PC-3 (cell line): ENCODE measurements at places on chromosomes 4 and X. TPM values are rescaled to one million over a fixed set of nuclear protein-coding genes. Genes with fewer than 3 reads are reported as not detected.
A peak's percentile ranks its signal among the peaks of the same experiment; 100 is the strongest.

DNA sequence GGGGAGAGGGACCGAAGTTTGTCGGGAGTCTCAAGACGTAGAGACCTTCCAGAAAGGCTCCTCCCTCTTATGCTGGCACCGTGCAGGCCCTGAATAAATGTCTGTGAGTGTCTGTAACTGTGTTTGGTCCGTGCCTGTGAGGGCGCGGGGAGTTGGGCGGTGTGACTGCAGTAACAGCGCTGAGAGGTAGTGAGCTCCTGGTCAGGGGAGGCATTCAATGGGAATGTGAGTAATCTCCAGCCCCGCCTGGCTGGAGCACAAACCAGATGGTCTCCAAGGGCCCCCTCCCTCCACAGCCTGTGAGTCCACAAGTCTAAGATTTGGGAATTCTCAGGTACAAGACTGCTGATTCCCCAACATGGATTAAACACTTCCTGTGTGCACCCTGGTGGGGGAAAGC is 100.0 kb downstream of the HMX1 start:
- H3K36me3 ChIP-seq: no peaks in the 10 kb centered on the region
- no peak for DNase-seq
- no peak overlapping the region for H3K4me3 ChIP-seq
- H3K4me1 ChIP-seq: no peaks in the 10 kb centered on the region
- H3K27ac ChIP-seq: no peak overlapping the region
- peaks cover 3% of the 10 kb centered on the region; the same call in 1 of the 2 replicates for H3K27me3 ChIP-seq

DNA sequence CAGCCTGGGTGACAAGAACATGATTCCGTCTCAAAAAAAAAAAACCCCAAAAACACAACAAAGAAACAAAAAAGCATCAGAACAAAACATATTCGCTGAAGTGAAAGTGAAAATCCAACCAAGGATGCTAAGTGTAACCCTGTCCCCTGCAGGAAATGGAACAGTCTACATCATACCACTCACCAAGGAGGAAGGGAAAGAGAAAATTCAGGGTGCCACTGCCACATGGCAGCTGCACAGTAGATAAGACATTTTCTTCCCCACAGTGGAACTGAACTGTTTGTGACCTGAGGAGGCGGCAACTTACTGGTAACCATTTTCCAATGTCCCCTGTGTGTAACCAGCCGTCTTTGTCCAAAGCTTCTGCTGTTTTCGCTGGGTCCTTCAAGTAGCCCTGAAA is 28.2 kb upstream of the CENPU start:
- H3K27ac ChIP-seq: no peak overlapping the region
- no peak for DNase-seq
- H3K4me1 ChIP-seq: no peaks in the 10 kb centered on the region
- no peaks in the 10 kb centered on the region for H3K36me3 ChIP-seq
- no peaks in the 10 kb centered on the region for H3K27me3 ChIP-seq

DNA sequence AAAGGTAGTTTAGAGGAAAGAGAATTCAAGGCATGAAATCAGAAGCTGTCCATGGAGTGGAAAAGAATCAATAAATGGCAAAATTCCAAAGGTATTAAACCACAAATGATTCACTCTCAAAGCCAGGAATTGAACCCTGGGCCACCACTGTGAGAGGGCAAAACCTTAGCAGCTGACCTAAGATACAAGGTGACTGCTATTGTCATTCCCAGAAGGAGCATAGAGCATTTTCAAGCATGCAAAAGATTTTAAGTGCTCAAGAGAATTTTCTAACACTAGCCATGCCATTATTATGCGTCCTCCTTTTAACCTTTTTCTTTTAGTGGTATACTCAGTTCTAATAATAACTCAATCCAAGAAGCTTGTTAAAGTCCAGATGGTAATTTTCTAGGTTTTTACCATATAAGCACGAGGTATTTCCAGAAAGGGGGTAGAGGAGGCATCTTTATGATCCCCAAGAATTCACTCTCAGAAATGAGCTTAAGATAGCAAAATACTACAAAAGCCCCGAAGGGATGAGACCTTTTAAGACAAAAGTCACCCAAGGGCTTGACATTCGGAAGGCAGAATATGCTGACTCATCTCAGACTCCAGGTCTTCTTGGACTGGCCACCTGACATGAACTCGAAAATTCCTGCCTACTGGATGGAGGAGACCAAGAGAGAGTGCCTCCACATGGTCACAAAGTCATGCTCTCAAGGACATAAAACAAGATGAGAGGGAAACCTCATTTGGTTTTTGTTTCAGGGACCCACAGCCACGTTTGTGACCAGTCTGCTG is 13.8 kb upstream of the PAGE5 start:
- no peak overlapping the region for H3K27ac ChIP-seq
- H3K36me3 ChIP-seq: no peaks in the 10 kb centered on the region
- DNase-seq: peak; percentile 4
- no peak overlapping the region for H3K4me3 ChIP-seq
- no peaks in the 10 kb centered on the region for H3K27me3 ChIP-seq

DNA sequence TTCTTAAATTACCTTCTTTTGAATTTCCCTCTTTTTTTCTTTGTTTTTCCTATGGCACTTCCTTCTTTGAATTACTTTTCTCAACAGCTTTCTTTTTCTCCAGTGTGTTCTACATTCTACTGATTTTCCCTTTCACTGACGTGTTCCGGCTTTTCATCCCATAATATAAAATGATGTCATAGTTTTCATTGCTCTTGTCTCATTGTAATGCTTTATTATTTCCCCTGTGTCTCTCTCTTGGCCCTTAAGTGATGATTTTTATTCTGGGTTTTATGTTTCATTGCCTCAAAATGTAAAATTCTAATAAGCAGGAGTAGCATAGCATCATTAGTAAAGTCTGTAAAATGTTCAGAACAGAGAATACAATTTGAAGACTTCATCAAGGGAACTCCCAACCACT is 299.3 kb downstream of the KCTD8 start:
- no peaks in the 10 kb centered on the region for H3K36me3 ChIP-seq
- peak overlapping the region; percentile 82; the same call in 1 of the 2 replicates for H3K27ac ChIP-seq
- no peaks in the 10 kb centered on the region for H3K27me3 ChIP-seq
- 0 out of 2 replicates have a peak overlapping the region, but pooled peaks have one; percentile 32 for H3K4me3 ChIP-seq
- peaks cover 50% of the 10 kb centered on the region for H3K4me1 ChIP-seq

DNA sequence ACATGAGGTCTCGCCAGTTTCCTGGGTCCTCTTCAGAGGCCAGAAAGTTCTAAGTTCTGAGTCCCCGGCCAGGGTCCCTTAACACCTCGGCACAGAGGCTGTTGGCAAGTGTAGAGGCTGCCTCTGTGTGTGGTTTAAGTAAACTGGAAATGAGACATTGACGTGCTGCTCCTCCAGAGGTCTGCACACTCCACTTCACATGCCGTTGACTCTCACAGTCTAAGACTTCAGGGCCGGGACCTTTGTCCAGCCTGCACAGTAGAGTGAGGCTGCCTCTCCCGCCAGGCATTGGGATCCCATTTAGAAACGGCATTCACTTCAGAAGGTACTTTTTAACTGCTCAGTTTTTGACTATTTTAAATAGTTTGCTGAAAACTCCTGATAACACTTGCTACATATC is 10.6 kb upstream of the TADA2B start:
- no peak overlapping the region for H3K4me3 ChIP-seq
- H3K4me1 ChIP-seq: peaks cover 29% of the 10 kb centered on the region

DNA sequence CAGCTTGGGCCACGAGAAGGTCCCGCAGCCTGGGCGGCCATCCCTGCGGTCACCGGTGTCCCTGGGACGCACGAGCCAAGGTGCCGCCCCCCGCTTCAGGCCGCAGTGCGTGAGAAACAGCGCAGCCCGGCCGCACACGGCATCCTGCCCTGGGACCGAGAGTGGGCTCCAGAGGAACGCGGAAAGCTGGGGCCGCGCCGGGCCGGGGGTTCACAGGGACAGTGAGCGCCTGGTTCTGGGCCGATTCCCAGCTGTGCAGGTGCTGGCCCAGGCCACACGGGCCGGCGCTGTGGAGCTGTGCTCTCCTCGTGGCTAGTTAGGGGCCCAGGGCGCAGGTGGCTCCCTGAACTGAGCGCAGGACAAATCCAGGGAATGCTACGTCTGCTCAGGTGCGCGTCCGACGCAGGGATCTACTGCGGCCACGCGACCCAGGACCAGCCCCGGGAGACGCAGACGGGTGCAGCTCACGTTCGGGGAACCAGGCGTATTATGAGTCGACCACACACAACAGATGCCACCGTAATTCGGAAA is 25.8 kb upstream of the GTPBP6 start:
- H3K4me1 ChIP-seq: no peaks in the 10 kb centered on the region
- no peak overlapping the region for H3K27ac ChIP-seq
- H3K27me3 ChIP-seq: no peaks in the 10 kb centered on the region
- H3K4me3 ChIP-seq: no peak overlapping the region
- H3K36me3 ChIP-seq: no peaks in the 10 kb centered on the region

GRCh38 chr4:118290951-118291350 is 61.9 kb downstream of the PRSS12 start:
- no peaks in the 10 kb centered on the region for H3K4me1 ChIP-seq
- no peaks in the 10 kb centered on the region for H3K36me3 ChIP-seq
- no peak overlapping the region for H3K4me3 ChIP-seq
- H3K27me3 ChIP-seq: no peaks in the 10 kb centered on the region

- H3K36me3 ChIP-seq: no peaks in the 10 kb centered on the region
- H3K4me1 ChIP-seq: no peaks in the 10 kb centered on the region
- H3K27ac ChIP-seq: no peak overlapping the region
- H3K27me3 ChIP-seq: no peaks in the 10 kb centered on the region
These were observed 52.3 kb downstream of the MEPE start for GRCh38 chr4:87884976-87885549.

DNA sequence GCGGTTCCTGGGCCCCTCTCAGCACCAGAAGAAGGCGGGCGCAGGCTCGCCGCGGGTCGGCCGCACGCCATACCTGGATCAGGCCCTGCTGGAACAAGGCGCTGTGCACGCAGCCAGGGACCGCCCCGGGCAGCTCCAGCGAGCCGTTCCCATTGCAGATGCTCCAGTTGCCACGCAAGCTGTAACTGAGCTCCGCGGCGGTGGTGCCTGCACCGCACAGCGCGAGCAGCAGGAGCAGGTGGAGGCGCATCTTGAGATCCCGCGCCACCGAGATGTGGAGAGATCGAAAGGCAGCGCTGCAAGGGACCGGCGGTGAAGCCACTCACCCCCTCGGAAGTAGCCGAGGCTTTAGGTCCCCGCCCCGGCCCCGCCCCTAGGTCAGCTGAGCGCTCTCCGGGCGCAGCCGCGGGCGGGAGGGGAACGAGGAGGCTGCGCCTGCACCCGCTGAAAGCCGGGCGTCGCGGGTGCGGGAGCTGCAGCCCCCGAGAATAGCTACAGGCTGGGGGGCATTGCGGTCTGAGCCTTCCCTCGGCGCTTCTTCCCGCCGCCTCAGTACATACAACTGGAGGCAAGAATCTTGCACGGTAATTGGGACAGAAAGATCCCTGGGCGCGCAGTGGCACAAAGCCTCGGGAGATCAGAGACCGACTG is at the start of gene MANBA:
MANBA (minus strand) TSS at position 324 of the 651 bp plus-strand sequence; CDS start at position 250, 74 bp downstream.
- no peaks in the 10 kb centered on the region for H3K27me3 ChIP-seq
- peak; percentile 77 for DNase-seq
- H3K36me3 ChIP-seq: no peaks in the 10 kb centered on the region
- peaks cover 26% of the 10 kb centered on the region; the same call in 1 of the 2 replicates for H3K4me1 ChIP-seq
- H3K4me3 ChIP-seq: peak within 1 kb of the TSS; percentile 95
- H3K27ac ChIP-seq: peak within 1 kb of the TSS; percentile 46

- peak overlapping the region; percentile 96 for H3K4me3 ChIP-seq
- no peaks in the 10 kb centered on the region for H3K27me3 ChIP-seq
- no peaks in the 10 kb centered on the region for H3K36me3 ChIP-seq
- peaks cover 17% of the 10 kb centered on the region; the same call in 1 of the 2 replicates for H3K4me1 ChIP-seq
- H3K27ac ChIP-seq: peak overlapping the region; percentile 83
These were observed 549 bp downstream of the CPEB2 start for GRCh38 chr4:15002659-15003400.

DNA sequence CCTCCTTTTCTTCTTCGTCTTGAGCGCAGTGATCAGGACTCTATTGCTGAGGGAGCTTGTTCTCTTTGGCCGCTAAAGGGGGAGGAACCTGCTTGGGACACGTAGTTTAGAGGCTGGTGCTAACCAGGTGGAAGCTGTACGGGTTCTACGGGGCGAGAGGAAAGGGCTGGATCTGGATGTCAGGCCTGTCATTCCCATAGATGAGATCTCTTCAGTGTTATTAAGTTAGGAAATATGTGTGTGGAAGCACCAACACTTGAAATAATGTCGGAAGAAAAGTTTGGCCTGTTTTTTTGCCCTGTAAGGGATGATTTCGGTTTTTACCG is 643 bp downstream of the SRP72 start:
- H3K27me3 ChIP-seq: no peaks in the 10 kb centered on the region
- H3K27ac ChIP-seq: peak overlapping the region; percentile 75
- peaks cover 33% of the 10 kb centered on the region for H3K36me3 ChIP-seq
- peak overlapping the region; percentile 86 for H3K4me3 ChIP-seq
- peaks cover 26% of the 10 kb centered on the region for H3K4me1 ChIP-seq

DNA sequence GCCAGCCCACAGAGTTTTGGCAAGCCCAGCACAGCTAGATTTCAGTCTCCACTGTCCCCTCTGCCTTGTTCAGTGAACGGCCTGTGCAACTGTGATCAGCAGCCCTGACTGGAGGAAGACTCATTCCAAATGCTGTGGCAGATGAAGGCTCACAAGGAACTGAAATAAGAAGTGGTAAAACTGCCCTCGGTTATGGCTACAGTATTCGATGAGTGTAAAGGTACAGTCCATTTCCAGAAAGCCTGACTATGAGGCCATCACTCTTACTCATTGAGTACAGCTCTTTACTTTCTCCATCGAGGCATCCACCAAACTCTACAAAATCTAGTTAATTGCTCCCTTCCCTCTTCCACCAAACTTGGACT is 69.1 kb downstream of the RHOH start:
- H3K36me3 ChIP-seq: no peaks in the 10 kb centered on the region
- H3K4me3 ChIP-seq: no peak overlapping the region
- H3K27me3 ChIP-seq: no peaks in the 10 kb centered on the region

- no peak overlapping the region for H3K4me3 ChIP-seq
- no peak overlapping the region for H3K27ac ChIP-seq
- no peak for DNase-seq
- H3K4me1 ChIP-seq: peaks cover 5% of the 10 kb centered on the region
- H3K27me3 ChIP-seq: no peaks in the 10 kb centered on the region
- peaks cover 30% of the 10 kb centered on the region for H3K36me3 ChIP-seq
These were observed 75.3 kb downstream of the METTL14 start for GRCh38 chr4:118760493-118760892.

GRCh38 chr4:5863461-5864113 is 29.3 kb downstream of the CRMP1 start:
- H3K36me3 ChIP-seq: no peaks in the 10 kb centered on the region
- peak; percentile 87 for DNase-seq
- H3K27me3 ChIP-seq: peaks cover 14% of the 10 kb centered on the region
- no peak overlapping the region for H3K4me3 ChIP-seq

GRCh38 chrX:139388254-139388653 is 142.3 kb upstream of the F9 start:
- no peaks in the 10 kb centered on the region for H3K36me3 ChIP-seq
- no peaks in the 10 kb centered on the region for H3K4me1 ChIP-seq
- no peak overlapping the region for H3K4me3 ChIP-seq
- DNase-seq: no peak
- no peak overlapping the region for H3K27ac ChIP-seq
- H3K27me3 ChIP-seq: no peaks in the 10 kb centered on the region

The XK gene
- 7.7 and 8.0 TPM in 2 replicates for total RNA-seq

The NLGN4X gene
- not detected in 2 replicates for total RNA-seq

The UGT2B11 gene
- total RNA-seq: not detected in 2 replicates

The IQCM gene
- total RNA-seq: not detected in 2 replicates

The PDLIM3 gene
- 0.47 TPM in 1 of 2 replicates, not detected in the other for total RNA-seq

The FHIP1A gene
- total RNA-seq: 11.3 and 13.8 TPM in 2 replicates

The PDE6B gene
- total RNA-seq: not detected in 2 replicates

The CLNK gene
- not detected in 2 replicates for total RNA-seq

The TMEM31 gene
- total RNA-seq: 0.40 TPM in 1 of 2 replicates, not detected in the other

The SMIM43 gene
- total RNA-seq: not detected in 2 replicates

The ARX gene
- not detected in 2 replicates for total RNA-seq

The S100G gene
- total RNA-seq: not detected in 2 replicates

The RBM46 gene
- not detected in 2 replicates for total RNA-seq

The POLN gene
- total RNA-seq: 0.26 and 1.5 TPM in 2 replicates

The PNMA6F gene
- total RNA-seq: not detected in 2 replicates

The ADGRG4 gene
- total RNA-seq: not detected in 2 replicates

The HSD17B13 gene
- total RNA-seq: 0.18 TPM in 1 of 2 replicates, not detected in the other
